ENCODE measurements at places on chromosomes 12 and 14.

GRCh38 chr12:92971859-92972524 lies 42.9 kb upstream of the EEA1 start:
- no peak for DNase-seq

DNA sequence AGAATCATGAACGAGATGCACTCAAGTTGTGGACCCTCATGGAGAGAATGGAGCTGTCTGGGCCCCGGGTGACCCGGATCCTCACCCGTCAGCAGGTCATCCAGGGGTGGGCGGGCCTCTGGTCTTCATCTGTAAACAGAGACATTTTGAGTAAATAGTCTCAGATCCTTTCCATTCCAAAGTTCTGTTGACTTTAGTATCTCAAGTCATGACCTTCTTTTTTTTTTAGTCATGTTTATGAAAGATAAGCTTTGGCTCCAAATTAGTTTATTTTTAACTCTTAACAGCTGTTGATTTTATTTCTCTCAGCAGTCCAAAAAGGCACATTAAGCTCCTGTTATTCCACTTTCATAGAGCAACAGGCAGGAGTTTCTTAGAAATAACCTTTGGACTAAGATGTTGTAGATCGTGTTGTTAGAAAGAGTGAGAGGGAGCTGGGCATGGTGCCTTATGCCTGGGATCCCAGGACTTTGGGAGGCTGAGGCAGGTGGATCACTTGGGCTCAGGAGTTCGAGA lies 48.9 kb upstream of the AMN start:
- no peak for DNase-seq

- DNase-seq = no peak
These were observed 154.0 kb downstream of the PIWIL1 start for GRCh38 chr12:130491421-130492357.

GRCh38 chr14:89625244-89625713 lies 208.2 kb upstream of the FOXN3 start:
- DNase-seq = no peak

GRCh38 chr14:72847721-72848120 lies 46.2 kb downstream of the DPF3 start:
- DNase-seq = no peak

DNA sequence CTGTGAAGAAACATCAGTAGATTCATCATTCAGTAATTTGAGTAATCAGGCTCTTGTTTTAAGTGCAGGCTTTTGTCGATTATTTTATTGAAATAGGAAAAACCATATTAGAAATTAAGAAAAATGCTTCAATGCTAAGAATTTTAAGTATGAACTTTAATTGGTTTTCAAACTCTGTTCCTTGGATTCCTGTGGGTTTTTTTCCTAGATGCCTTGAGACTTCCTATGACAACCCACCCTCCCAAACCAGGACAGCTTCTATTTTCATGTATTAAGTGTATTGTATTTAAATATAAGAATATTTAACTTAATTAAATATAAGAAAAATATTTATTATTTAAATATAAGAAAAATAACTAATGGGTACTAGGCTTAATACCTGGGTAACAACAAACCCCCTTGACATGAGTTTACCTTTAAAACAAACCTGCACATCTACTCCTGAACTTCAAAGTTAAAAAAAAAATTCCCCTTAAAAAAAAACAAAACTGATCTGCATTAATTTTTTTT lies 3.0 kb downstream of the ARHGAP5 start:
- DNase-seq = no peak

DNA sequence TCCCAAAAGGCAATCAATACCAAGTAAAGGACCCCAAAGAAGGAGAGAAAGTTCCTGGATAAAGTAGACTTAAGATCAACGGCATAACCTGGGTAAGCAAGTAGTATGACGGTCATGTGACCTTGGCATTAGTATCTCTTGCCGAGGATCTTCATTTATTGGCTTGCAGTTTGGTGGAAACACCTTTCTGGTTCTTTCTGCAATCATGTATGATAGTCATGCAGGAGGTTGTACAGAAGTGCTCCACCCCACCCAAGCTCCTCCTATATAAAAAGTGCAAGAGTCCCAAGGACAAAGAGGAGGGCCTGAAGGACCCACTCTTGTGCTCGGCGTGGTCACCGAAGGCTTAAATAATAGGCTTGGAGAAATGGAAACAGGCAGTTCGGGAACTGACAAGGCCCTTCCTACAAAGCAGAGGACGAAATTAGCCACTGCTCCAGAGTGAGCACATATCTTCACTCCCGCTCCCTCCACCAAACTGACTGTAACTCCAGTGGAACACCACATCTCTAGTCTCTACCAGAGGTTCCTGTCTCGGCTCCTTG lies 750 bp downstream of the CS start:
- DNase-seq = no peak

DNA sequence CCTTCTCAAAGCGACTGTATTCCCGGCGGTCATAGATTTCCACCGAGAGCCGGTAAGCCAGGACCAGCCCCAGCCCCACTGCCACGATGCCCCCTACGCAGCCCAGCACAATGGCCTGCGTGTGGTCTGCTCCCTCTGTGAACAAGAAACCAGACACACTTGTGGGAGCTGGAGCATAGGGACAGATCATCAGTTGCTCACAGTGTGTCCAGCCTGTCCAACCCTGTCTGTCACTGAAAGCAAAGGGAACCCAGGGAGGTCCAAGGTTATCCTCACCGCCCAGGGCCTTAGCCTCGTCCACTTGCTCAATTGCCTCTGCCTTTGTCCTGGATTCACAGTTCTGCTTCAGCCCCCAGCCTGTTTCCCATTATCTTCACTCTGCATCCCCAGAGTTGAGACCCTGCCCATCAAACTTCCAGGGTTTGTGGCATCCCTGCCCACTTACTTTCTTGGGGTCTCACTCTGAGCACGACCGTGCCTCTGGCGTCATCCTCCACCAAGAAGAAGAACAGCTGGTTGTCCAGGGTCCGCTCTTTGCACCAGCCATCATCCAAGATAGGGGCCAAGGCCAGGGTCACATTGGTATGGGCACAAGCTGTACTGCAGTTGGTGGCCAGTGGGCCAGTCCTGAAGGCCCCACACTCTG lies 11.3 kb upstream of the CSAD start:
- DNase-seq = no peak

DNA sequence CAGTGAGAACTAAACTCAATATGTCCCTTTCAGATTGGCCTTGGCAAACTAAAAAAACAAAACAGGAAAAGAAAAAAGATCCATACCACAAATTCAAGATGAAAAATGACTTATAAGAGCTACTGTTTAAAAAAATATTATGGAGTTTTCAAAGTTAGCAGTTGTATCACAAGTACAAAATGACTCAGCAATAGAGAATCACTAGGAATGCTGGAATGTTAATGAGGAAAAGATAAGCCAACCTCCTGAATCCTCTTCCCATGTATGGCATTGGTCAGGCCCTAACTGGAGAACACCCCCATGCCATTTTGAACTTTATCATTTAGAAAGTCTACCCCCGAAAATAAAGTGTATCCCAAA lies 62.2 kb downstream of the PPP1R36 start:
- DNase-seq = no peak

DNA sequence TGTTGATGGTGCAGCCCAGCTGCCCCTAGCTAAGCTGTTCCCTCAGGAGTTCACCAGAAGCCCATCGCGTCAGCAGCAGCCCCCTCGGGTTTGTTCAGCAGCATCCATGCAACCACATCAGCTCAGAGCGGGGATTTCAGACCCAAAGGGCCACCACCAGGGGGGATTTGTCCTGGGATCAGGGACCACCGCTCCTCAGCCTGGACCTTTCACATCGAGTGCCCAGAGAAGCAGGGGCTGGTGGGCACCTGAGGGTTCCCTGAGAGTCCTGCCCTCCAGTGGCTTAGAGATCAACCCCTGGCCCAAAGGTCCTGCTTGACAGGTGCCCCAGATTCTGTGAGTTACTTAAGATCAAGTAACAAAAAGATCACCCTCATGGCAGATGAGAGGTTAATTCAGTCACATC lies 65.9 kb upstream of the C14orf180 start:
- no peak for DNase-seq

- DNase-seq = no peak
These were observed 1340.9 kb downstream of the FSCB start for GRCh38 chr14:43166163-43166562.

DNA sequence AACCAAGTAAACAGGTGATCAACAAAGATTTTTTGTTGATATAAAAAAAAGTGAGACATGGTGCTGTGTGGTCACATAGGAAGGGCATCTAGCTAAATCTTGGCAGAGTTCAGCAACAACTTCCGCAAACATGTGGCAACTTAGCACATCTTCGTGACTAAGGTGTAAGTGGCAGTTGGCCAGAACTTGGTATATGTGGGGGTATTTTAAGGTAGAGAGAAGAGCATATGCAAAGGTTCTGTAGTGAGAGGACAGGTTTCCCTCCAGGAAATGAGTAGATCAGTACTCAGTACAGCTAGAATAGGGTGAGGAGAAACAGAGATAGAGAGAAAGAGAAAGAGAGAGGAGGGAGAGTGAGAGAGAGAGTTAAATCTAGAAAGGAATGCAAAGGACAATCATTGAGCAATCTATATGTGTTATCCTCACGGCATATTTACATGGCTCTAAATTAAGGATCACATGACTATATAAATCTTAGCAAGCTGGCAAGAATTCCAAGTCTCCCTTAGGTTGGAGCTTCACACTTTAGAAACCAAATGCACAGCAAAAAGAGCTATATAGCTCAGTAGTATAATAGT lies 227.7 kb upstream of the HMGA2 start:
- no peak for DNase-seq

- DNase-seq = no peak
These were observed 1211.4 kb downstream of the VRK1 start for GRCh38 chr14:98008381-98009113.

- DNase-seq = no peak
These were observed 96.0 kb upstream of the TMTC1 start for GRCh38 chr12:29879606-29880308.

- DNase-seq = no peak
These were observed 1.8 kb downstream of the ABCC9 start for GRCh38 chr12:21939435-21939834.

DNA sequence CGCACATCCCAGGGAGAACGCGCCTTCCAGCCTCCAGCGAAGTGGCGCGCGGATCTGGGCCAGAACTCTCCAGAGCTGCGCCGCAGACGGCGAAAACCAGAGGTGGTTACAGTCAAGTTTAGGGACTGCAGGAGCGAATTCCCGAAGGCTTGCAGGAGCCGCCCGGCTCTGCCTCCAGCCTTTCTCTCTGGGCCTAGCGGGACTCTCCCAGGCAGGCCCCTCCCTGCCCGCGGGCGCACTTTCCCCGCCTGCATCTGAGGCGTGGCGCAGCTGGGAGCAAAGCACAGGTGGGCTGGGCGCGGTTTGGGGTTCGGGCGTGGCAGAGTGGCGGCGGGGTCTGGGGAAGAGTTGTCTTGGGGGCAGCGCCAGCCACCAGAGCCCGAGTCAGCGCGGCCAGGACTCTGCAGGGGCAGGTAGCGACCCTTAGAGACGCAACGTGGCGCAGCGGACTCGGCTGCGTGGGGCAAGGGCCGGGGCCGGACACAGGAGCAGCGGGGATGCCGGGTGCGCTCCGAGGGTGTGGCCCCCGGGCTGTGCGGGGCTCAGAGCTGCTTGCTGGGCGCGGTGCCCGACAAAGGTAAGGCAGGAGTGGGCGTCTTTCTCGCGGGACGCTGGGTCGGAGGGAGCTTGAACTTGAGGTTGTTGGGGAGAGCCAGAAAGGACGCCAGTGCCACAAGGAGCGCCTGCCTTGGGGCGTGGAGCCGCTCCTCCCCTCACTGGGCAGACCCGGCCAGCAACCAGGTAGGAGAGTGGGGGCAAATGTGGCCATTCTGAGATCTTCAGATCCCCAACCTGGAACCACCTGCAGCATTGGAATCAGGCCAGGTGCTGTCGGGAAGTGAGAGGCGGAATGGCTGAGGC lies 1126.0 kb downstream of the AACS start:
- no peak for DNase-seq

- DNase-seq = no peak
These were observed 42.8 kb downstream of the NOC4L start for GRCh38 chr12:132186857-132187620.

- DNase-seq = no peak
These were observed 363 bp upstream of the LMO3 start for GRCh38 chr12:16606201-16606849.

DNA sequence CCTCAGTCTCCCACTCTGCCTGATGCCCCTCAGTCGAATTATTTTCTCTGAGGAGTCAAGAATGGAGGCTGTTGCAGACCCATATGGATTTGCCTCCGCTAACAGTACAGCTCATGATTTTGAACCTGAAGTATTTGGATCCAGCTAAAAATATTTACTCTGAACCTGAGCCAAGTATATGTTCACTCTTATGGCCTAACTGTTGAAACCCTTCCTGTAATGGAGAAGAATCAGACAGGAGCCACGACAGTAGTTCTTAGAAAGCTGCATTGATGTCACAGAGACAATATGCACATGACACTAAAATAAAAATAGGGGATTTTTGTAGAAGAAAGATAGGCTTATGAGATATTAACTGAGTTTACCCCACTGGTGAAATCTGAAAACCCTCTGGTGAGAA lies 1128.3 kb upstream of the FLRT2 start:
- no peak for DNase-seq

DNA sequence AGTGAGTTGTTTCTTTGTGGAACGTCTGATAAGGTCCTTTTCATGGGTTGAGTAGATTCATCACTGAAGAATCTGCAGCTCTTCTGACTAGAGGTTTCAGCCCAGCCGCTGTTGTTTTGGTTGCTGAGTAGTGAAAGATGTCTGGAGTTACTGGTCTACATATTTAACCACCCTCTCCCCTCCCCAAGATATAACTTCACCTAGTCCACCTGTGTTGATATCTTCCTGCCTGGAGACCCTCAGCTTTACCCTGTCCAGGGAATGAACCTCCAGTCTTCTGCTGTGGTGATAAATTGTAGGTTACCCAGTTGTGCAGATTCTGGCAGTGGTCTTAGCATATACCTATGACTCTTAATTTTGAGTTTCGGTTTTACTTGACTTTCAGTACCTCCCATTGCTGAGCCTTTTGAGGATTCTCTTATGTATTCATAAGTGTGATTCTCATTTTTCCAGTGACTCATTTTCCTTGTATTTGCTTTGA lies 62.9 kb downstream of the CCDC91 start:
- no peak for DNase-seq

DNA sequence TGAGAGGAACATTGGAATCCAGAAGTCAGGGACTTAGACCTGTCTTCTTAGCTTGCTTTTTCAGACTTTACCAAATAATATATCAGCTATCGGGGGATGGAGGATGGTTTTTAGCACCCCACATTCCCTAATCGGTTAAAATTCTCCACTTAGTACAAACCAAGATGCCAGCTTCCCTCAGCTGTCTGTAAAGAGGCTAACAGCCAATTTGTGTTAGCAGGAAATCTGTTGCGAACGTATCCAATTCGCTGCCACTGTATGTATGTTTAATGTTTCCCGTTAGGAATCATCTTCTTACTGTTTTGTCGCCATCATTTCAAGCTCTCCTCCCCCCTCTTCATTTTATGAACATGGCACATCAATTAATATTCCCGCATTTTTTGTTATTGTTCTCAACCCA lies 289.0 kb downstream of the BCL11B start:
- DNase-seq = no peak

GRCh38 chr12:69720750-69721149 lies 17.9 kb upstream of the RAB3IP start:
- DNase-seq = no peak
